ENCODE measurements at places on chromosomes 12 and 14. TPM values are rescaled to one million over a fixed set of nuclear protein-coding genes. Genes with fewer than 3 reads are reported as not detected.

DNA sequence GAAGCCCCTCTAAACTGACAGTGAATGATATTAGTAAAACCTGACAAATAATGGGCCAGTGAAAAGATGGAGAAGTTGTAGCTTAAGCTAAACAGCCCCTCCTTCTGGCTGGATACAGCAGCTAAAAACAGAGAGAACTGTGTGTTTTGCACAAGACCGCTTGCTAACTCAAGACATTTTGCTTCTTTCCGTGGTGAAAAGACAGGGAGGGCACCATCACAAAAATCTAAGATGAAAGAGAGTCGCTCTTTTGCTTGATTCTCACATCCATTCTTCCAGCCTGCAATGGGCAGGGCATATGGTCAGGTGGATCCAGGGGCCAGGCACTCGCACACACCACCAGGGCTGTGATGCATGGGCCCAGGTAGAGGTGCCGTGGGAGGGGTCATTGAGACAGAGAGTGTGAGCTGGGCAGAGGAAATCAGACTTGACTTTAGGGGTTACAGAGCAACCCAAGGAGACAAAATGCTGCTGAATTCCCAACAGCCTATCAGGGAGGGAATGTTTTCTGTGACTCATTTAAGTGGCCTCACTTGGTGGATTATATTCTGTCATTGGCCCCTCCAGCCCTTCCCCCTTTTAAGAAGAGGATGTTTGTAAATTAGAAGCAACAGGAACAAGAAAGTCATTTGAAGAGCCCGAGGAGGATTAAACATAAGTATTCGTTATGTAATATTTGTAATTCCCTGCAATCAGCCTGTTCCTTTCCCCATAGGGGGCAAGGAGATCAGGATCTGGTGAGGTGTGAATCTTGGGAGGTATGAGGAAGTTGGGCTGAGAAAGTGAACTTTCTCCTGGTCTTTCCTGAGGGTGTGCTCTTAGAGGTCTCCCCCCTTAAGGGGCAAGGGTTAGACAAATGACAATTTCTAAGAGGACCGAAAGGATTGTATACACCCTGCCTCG, 12.3 kb downstream of the EMP1 start:
- peaks cover 30% of the 10 kb centered on the region for H3K4me1 ChIP-seq
- no peak overlapping the region for H3K4me3 ChIP-seq
- no peaks in the 10 kb centered on the region for H3K36me3 ChIP-seq
- no peak for DNase-seq
- H3K27me3 ChIP-seq = no peaks in the 10 kb centered on the region

GRCh38 chr12:127981875-127982274, 285.1 kb upstream of the TMEM132C start:
- H3K27ac ChIP-seq = no peak overlapping the region
- no peaks in the 10 kb centered on the region for H3K27me3 ChIP-seq
- H3K4me1 ChIP-seq = no peaks in the 10 kb centered on the region

DNA sequence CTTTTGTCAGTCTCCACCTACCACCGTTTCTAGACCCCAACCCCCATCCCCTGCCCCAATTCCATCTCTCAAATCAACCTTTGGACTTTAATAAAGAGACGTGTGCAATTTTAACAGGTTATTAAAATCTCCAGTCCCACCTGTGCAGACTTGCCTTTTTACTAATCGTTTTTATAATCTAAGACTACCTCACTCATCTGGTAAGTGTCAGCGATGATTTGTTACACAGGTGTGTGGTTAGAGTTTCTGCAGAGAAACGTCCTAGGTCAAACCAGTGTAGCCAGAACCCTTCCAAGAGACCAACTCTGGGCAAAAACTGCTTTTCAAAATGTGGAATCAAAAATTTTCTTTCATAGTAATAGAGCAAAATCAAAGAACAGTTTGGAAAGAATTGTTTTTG, 60.4 kb upstream of the PELI2 start:
- H3K27ac ChIP-seq = no peak overlapping the region
- H3K27me3 ChIP-seq = no peaks in the 10 kb centered on the region
- no peak for DNase-seq
- H3K36me3 ChIP-seq = no peaks in the 10 kb centered on the region
- H3K4me1 ChIP-seq = no peaks in the 10 kb centered on the region

Gene ADAM21
- 0.23 TPM for total RNA-seq

GRCh38 chr14:104037903-104038302, 47.6 kb upstream of the ASPG start:
- H3K36me3 ChIP-seq = peaks cover 38% of the 10 kb centered on the region
- H3K27me3 ChIP-seq = no peaks in the 10 kb centered on the region
- H3K4me1 ChIP-seq = no peaks in the 10 kb centered on the region
- DNase-seq = no peak

- H3K4me1 ChIP-seq = peaks cover 14% of the 10 kb centered on the region
- DNase-seq = no peak
- peak overlapping the region; percentile 79 for H3K27ac ChIP-seq
- H3K4me3 ChIP-seq = no peak overlapping the region
- no peaks in the 10 kb centered on the region for H3K27me3 ChIP-seq
These were observed 393.1 kb upstream of the RGS6 start for GRCh38 chr14:71538938-71539649.

Gene XPOT
- 43.4 TPM for total RNA-seq

GRCh38 chr12:108773798-108774788, 42.8 kb upstream of the CORO1C start:
- H3K4me3 ChIP-seq = no peak overlapping the region
- no peaks in the 10 kb centered on the region for H3K36me3 ChIP-seq
- H3K27me3 ChIP-seq = no peaks in the 10 kb centered on the region
- DNase-seq = peak; percentile 84

Gene KRT83
- total RNA-seq = not detected

Gene STXBP6
- 0.97 TPM for total RNA-seq

DNA sequence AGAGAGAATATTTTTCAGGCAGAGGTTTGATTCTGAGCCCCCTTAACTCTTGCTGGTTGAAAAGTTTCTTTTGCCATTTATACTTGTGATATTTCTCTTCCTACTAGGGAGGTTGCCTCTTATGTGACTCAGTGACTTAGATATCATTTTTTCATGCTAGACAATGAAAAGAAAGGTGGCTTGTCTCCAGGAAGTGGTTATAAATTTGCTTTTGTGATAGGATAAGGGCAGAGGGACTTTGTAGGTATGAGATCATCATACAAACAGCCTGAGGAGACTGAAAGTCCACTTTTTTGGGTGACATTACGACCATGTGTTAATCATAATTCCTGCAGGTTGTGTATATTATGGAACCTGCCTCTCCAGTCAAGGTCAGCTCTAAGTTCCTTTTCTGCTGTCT, 35.8 kb downstream of the ACSM4 start:
- no peaks in the 10 kb centered on the region for H3K36me3 ChIP-seq
- H3K27ac ChIP-seq = no peak overlapping the region
- no peak overlapping the region for H3K4me3 ChIP-seq
- no peaks in the 10 kb centered on the region for H3K27me3 ChIP-seq
- DNase-seq = no peak
- H3K4me1 ChIP-seq = peaks cover 2% of the 10 kb centered on the region

Gene CD9
- 62.0 TPM for total RNA-seq

- H3K27me3 ChIP-seq = no peaks in the 10 kb centered on the region
- no peaks in the 10 kb centered on the region for H3K36me3 ChIP-seq
- H3K27ac ChIP-seq = no peak overlapping the region
- no peak for DNase-seq
These were observed 84.5 kb downstream of the MDGA2 start for GRCh38 chr14:47590767-47591495.

Gene FBLN5
- total RNA-seq = 104 TPM

DNA sequence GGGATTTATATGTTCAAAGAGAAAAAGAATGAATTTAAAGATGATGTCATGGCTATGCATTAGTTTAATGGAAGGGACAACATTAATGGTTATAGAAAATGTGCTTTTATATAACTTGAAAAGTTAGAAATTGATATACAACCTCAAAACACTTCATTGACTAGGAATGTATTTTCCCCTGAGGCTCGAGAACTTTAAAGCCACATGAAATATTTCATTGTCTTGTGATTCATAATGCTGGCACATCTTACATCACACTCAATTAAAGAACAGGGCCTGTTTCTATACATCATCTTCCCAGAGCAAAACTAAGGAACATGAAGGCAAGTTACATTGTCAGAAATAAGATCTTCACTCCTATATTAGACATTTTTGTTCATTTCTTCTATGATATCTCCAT, 35.2 kb upstream of the PAWR start:
- H3K4me1 ChIP-seq = no peaks in the 10 kb centered on the region
- DNase-seq = no peak
- no peaks in the 10 kb centered on the region for H3K27me3 ChIP-seq
- no peak overlapping the region for H3K4me3 ChIP-seq
- no peaks in the 10 kb centered on the region for H3K36me3 ChIP-seq

- H3K4me3 ChIP-seq = no peak overlapping the region
- no peak overlapping the region for H3K27ac ChIP-seq
- H3K27me3 ChIP-seq = no peaks in the 10 kb centered on the region
- H3K4me1 ChIP-seq = no peaks in the 10 kb centered on the region
These were observed 104.1 kb downstream of the IGF1 start for GRCh38 chr12:102376181-102376747.

Gene OTUB2
- 0.52 TPM for total RNA-seq

GRCh38 chr12:12518919-12519318, 43.7 kb downstream of the DUSP16 start:
- no peaks in the 10 kb centered on the region for H3K27me3 ChIP-seq
- no peak overlapping the region for H3K4me3 ChIP-seq
- peaks cover 7% of the 10 kb centered on the region for H3K4me1 ChIP-seq

Gene ARG2
- 1.8 TPM for total RNA-seq

DNA sequence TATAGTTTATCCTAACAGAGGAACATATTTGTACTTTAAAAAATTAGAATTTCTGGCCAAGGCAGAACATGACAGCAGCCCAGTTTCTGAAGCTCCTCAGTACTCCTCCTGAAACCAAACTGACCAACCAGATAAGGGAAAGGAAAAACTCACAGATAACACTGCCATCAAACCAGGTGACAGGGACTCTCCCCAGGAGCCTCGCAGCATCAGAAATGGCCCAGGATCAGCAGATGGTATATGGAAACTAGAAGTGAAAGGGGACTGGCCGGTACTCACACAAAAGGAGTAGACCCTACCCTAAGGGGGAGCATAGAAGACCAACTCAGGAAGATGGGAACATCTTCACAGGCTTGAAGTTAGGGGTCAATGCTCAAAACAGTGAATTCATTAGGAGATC, 22.0 kb downstream of the GALC start:
- H3K27ac ChIP-seq = no peak overlapping the region
- no peaks in the 10 kb centered on the region for H3K4me1 ChIP-seq
- no peak overlapping the region for H3K4me3 ChIP-seq
- DNase-seq = no peak
- H3K27me3 ChIP-seq = no peaks in the 10 kb centered on the region

GRCh38 chr14:71354142-71354541, 446.9 kb downstream of the PCNX1 start:
- H3K4me3 ChIP-seq = no peak overlapping the region
- H3K4me1 ChIP-seq = peaks cover 31% of the 10 kb centered on the region

DNA sequence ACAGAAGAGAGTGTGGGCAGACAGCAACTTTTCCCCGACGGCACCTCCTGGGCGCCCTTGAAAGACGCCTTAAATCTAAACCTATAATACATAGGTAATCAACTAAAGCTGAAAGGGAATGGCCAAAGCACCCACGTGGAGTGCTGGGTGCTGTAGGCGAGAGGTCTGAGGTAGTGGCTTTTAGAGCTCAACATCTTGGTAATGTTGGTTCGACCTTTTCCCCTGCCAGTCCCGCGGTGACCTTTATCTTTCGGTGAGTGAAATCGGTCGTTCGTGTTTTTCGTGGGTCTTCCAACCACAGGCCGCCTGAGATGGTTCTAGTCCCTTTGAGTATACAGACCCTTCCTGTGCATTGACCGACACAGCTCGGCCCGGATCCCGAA, 9.1 kb downstream of the OR6S1 start:
- peak overlapping the region; percentile 3 for H3K4me3 ChIP-seq
- H3K27ac ChIP-seq = no peak overlapping the region
- peaks cover 33% of the 10 kb centered on the region for H3K4me1 ChIP-seq
- H3K27me3 ChIP-seq = no peaks in the 10 kb centered on the region
- H3K36me3 ChIP-seq = no peaks in the 10 kb centered on the region
- no peak for DNase-seq

DNA sequence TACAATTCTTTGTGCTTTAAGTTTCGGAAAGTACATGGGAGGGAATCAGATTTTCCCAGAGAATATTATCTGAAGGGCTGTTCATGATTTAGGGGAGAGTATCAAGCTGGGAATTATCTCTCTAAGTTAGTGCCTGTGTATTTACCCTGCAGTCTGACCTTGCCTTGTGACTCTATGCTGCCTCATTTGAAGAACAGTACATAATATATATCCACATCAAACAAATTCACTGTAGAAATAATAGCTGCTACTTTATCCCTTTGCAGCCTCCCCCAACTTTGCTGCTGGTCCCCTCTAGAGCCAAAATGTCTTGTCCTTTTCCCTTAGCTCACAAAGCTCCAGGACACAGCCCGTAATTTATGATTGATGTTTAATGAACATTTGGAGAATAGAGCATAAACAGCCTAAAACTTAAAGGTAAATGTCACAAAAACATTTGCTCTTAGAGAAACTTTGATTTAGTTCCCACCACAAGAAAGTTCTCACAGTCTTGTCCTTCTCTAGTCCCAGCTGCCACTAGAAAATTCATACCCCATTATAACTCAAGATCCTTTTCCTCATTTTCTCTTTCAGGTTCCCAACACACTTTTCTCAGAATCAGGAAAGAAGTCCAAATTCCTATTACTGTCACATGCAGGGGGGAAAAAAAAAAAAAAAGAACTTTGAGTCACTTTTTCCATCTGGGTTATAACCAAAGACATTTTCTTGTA, 1009.6 kb downstream of the FLRT2 start:
- no peaks in the 10 kb centered on the region for H3K4me1 ChIP-seq
- no peak for DNase-seq
- no peak overlapping the region for H3K4me3 ChIP-seq
- no peaks in the 10 kb centered on the region for H3K27me3 ChIP-seq
- no peaks in the 10 kb centered on the region for H3K36me3 ChIP-seq

Gene GALNT6
- 24.0 TPM for total RNA-seq

Measured in spleen (tissue), 13 donors.